ENCODE measurements at places on chromosomes 13 and 19.

GRCh38 chr19:31560086-31561060 is 211.1 kb upstream of the TSHZ3 start:
- peak; percentile 7 for DNase-seq

DNA sequence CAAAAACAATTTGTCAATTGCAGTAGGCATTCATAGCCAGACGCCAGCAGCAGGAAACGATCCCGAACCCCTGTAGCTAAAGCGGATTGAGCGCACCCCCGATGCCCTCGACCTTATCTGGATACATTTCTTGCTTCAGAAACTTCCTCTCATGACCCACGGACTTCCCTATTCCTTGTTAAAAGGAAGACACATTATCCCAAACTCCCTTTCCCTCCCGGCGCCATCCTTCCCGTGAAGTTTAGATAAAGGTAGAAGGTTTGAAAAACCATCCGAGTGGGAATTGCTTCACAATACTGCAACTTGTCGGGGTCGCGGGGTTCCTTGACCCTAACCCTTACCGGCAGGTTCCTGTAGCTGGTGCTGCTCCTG is 977 bp downstream of the PCDH20 start:
- no peak for DNase-seq

GRCh38 chr13:75136151-75136550 is 345.8 kb downstream of the TBC1D4 start:
- DNase-seq: no peak

DNA sequence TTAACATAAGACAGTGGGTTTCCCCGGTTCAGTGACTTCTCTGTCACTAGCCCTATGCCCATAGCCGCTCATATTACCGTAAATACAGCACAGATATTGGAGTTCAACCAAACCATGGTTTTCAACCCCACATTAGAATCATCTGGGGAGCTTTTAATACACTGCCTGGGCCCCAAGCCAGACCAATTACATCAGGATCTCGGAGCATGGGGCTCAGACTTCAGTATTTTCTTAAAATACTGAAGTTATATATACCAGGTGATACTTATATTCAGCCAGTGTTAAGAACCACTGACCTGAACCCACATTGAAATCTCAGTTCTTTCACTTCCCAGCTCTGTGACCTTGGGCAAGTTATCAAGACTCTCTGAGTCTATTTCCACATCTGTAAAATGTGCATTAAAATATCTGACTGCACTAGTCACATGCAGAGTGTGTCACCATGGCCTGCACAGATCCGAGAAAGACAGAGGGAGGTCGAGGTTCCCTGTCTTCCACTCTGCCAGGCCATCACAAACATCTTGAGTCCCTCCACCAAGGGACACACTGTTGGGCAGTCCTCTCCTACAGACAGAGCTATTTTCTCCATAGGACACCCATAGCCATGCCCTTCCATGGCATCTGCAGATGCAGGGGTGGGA is 32.2 kb upstream of the IPO5 start:
- no peak for DNase-seq

GRCh38 chr19:16309643-16310042 is 15.0 kb upstream of the KLF2 start:
- DNase-seq: no peak

DNA sequence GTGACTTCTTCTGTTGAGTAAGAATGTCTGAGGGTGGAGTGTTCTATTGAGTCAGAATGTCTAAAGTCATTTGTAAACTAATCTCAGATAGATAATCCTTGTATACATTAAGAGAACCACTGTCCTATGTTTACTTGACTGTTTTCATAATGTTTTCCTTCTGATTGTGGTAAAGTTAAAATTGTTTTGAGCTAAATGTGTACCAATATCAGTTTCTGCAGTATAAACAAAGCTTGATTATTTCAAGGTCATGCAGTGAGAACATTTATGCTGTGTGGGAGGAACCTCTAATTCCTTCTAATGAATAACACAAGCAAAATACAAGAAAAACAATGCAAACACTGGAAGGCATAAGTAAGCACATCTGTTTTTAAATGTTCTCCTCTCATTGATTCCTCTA is 434.6 kb downstream of the FGF14 start:
- no peak for DNase-seq

- no peak for DNase-seq
These were observed 40.5 kb downstream of the USP12 start for GRCh38 chr13:27130979-27131623.

- no peak for DNase-seq
These were observed 20.0 kb downstream of the KLF12 start for GRCh38 chr13:74114202-74114601.

- peak; percentile 75 for DNase-seq
These were observed at the start of gene LRFN3 for GRCh38 chr19:35935911-35936737. Gene LRFN3 (plus strand): TSS chr19:35936374. CDS start chr19:35939426, 3,052 bp downstream.

GRCh38 chr19:50196322-50196932 is 7.0 kb upstream of the MYH14 start:
- DNase-seq: no peak

GRCh38 chr19:10831987-10832938 is 3.7 kb downstream of the TMED1 start:
- no peak for DNase-seq

DNA sequence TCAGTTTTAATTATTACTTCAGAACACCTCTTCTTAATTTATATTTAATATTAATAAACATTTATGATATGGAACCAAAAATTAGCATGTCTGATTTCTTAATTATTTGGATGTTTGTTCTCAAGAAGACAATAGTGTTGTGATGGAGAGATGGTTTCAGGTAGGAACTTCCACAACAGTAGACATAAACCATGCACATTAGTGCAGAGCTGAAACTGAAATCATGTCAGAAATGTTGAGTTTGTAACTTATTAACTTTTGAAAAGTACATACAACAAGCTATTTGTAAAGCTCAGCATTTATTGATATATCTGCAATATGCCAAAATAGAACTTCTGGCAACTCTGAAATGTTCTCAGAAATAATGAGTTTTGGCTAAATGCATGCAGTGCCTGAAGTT is 11.8 kb upstream of the EDNRB start:
- DNase-seq: no peak

DNA sequence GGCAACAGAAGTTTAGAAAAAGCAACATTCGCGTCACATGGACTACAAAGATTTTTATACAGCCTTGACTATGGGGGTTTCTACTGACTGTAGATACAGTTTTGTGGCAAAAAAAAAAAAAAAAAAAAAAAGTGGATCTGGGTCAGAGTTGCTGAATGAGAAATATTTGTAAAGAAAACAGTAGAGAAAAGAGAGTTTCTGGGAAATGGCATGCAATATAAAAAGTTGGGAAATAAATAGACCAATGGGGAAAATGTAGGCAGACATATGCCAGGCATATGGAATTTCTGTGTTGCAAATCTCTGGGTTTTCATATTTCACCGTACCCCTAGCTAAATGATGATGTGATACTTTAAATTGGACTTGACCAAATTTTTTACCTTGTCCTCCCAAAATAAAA is 315.3 kb downstream of the EFNB2 start:
- DNase-seq: no peak

DNA sequence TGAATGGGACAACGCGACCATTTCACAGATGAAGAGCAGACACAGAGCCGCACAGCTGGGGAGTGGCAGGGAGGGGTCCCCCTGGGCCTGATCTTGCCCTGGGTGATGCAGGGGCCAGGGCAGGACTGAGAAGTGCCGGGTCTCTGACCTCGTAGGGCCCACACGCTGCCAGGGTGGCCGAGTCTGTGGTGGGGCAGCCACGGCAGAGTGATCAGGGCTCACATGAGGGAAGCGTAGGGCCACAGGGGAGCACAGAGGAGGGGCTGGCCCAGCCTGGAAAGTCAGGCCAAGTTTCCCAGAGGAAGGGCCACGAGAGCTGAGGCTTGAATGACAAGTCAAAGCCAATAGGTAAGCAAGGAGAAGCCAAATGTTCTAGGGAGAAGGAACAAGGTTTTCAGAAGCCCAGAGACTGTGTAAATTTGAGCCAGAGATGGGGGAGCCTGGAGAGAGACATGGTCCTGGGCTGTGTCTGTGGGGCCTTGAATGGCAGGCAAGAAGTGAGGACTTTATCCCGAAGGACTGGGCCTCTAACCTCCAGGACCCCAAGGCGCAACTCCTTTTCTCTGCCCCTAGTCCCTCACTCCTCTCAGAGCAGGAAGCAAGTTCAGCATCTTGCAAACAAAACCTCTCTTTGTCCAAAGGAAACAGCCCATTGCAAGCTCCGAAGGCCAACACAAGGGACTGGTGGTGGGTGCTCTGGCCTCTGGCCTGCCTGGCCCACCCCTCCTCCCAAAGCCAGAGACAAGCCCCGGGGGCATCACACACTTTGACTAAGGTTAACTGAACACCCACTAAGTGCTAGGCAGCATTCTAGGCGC is 31.7 kb upstream of the FXYD3 start:
- no peak for DNase-seq

GRCh38 chr13:48631441-48631840 is 22.3 kb upstream of the CYSLTR2 start:
- DNase-seq: no peak

GRCh38 chr19:6108721-6109633 is 1.3 kb downstream of the RFX2 start:
- peak; percentile 77 for DNase-seq

GRCh38 chr13:113954046-113954835 is 19.6 kb downstream of the C13orf46 start:
- DNase-seq: no peak

GRCh38 chr13:43757266-43757665 is 29.5 kb downstream of the ENOX1 start:
- no peak for DNase-seq

GRCh38 chr13:44785401-44785800 is 203.9 kb downstream of the NUFIP1 start:
- DNase-seq: no peak

DNA sequence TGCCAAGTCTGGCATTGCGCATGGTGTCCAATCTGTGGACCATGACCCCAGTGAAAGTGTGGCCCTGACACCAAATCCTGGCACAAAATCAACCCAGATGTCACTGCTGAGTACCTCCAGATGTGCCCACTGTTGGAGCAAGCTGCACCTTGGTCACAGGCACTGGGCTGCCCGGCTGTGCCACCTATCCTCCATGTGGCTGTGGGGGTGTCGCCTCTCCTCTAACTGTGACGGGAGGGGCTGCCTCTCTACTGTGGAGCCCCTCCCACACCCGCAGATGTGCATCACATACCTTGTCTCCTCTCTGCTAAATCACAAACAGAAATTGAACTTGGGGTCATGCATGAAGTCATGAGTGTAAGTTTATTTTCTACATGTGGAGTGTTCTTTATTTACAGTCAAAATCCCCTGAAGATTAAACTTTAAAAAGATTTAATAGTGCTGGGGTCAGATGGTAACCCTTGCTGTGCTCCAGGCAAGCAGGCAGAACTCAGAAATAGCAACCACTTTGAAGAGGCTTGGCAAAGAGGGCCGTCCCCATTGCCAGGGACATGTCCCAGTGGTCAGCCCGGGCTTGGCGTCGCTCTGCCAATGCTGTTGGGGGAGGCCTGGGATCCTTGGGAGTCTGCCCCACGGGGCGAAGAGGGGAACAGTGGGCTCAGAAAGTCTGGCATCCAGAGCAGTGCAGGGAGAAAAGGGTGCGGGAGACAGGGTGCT is 46.4 kb upstream of the ZNF536 start:
- no peak for DNase-seq

- DNase-seq: no peak
These were observed 30.2 kb downstream of the EFNB2 start for GRCh38 chr13:106505295-106505694.

GRCh38 chr13:72004784-72005374 is 137.9 kb upstream of the DACH1 start:
- DNase-seq: no peak

DNA sequence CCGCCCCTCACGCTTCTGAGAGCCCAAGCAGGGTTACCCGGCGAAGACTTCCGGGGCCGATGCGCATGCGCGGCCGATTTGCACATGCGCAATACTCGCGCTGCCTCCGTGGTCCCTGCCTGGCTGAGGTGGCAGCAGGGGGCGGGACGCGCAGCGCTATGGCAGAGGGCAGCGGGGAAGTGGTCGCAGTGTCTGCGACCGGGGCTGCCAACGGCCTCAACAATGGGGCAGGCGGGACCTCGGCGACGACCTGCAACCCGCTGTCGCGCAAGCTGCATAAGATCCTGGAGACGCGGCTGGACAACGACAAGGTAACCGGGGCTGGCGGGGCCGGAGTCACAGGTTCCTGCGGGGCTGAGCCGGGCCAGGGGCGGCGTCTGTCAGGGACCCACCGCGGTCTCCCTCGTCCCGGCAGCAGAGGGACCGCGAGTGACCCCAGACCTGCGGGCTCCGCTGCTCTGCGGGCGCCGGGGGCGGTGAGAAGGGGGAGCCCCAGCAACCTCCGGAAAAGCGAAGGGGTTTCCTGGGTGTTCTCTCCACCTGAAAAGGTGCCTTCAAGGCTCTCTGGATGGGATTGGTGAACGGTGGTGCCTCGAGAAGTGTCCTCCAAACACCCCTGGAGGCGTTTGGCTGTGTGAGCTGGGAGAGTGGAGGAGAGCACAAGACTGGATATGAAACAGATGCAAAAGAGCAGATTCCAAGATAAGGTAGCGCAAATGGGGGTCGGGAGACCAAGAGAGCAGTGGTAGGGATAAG is at the start of gene COG6:
Gene COG6 (plus strand): TSS at position 94 of the 756 bp plus-strand sequence. CDS start 65 bp downstream, at position 159.
- peak; percentile 86 for DNase-seq

GRCh38 chr19:20969898-20970297 is 46.8 kb downstream of the ZNF85 start:
- DNase-seq: no peak

Measured in mesenchymal stem cell (in vitro differentiated cells and primary cell).